Fibroblast of the conjunctiva (primary cell): ENCODE measurements at places on chromosomes 12 and 14.

DNA sequence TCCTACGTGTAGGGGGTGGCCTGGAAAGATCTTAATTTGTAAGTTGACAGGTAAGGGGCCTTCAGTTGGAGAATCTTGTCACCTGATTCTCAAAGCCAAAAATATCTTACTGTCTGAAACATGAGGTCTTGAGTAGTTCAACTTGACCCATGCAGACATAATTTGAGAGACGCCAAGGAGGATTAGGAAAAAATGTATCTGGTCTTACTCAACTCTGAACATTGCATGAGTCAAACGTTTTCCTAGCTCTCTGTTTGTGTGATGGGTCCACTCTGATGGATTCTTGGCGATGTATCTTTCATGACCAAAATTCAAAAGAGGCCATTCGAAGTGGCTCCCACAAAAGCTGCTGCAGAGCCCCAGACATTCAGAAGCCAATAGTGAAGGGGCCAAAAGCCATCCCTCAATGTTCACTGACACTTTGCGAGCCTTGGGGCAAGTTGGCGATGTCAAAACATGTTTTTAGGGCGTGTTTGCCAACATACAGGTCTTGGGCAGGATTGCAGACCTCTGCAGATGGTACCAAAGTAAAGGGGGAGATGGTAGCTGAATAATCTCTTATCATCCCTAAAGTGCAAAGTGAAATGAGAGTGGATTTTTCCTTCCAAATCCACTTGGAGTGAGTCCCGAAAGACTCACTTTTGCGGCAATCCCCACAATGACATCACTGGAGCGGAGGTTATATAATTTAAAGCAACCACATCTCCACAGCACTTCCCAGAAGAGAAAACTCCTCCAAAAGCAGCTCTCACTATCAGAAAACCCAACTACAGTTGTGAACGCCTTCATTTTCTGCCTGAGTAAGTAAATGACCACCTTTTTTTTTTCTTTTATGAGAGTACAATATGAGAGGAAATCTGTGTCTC lies at the start of gene BDKRB1:
Gene BDKRB1, plus strand, starts transcription at position 710 of the 866 bp plus-strand sequence. CDS start 7,473 bp downstream, outside the sequence.
- peak; percentile 78 for DNase-seq

DNA sequence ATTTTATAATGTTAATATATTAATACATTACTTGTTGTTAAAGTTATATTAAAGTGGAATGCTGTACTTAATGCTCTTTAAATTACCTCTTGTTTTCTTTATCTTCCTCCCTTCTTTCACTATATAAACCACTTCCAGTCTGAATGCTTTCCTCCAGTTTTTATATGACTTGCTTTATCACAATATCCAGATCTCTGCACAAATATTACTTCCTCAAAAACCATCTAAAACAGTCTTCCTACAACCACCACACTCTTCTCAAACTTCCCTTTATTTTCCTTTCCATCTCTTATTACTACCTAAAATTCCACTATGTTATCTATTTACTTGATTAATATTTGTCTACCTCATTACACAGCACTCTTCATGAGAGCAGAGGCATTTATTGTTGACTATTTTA lies 956.6 kb downstream of the LRFN5 start:
- DNase-seq = no peak

- DNase-seq = no peak
Measured at GRCh38 chr14:65101631-65102440, 481 bp downstream of the MAX start.

DNA sequence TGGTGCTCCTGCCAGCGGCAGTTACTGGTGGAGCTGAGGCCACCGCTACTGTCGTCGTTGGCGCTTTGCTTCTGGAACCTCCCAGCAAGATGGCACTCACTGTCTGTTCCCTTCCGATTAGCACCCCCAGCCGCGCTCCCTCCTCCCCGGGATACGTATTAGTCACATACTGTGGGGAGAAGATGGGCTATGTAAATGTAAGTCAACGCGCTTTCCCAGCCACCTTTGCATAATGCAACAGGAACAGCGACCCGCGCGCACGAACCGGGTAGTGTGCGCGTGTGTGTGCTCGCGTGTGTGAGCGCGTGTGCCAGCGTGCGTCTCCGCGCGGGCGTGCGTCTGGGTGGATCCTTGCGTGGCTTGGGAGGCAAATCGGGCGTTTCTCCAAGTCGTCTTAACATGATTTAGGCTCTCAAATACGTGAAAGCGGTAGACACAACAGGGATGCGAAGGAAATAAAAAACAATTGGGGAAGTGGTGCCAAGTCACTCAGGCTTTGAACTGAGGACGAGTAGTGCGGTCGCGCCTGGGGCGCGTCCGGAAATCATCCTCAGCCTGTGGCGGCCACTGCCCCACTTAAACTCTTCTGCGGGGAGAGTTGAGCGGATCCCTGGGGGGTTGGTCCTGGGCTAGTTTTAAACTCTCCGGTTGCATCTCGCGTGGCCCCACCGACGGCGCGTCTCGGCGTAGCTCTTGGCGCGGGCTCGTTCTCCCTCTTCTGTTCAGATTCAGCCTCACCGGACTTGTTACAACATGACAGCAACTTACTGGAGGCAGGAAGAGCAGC lies 1.8 kb downstream of the FLRT2 start:
- peak; percentile 75 for DNase-seq

DNA sequence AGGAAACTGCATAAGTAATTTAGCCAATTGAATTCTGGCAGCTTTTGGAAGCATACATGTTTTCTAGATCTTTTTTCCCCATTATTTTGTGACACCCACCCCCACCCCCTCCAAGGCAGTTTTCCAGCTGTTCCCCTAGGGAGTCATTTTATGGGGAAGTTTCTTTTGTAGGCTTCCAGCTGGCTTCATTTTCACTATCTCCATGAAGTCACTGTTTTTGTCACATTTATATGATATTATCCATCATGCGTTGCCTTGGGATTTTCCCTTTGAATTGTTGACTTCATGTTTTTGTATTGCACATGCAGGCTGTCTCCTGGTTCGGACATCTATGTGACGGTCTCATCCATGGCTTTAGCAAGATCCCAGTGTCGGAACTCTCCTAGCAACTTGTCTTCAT lies 233.6 kb upstream of the RGS6 start:
- no peak for DNase-seq

DNA sequence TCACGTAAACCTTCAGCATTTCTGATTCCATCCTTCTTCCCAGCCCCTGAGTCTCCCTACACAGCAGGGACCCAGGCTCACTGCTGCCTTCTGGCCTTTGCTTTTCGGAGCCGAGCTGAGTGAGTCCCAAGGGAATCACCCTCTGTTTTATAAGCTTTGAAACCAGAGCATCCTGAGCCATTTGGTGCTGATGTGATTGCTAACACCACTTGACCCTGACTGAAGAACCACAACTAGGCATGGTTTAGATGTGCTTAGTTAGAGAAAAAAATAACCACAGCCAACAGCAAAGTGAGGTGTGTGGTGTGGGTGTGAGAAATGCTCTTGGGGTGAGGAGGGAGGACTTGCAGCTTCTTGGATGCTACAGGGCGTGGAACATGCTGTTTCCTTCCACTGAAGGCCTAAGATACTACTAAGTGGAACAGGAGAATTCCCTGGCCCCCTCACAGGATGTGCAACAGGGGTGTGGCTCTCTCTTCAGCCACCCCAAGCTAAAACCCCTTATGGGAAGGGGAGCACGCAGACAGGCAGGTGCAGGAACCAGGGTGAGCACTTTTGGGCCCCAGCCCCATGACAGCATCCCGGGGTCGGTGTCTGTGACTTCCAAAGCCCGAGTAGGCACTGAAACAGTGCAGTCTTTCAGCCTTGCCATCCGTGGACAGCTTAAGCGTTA lies at the start of gene TC2N:
Gene TC2N, minus strand, starts transcription at position 221 of the 673 bp plus-strand sequence. CDS start 53,767 bp downstream, outside the sequence.
- DNase-seq = no peak

- DNase-seq = no peak
Measured at GRCh38 chr14:51079085-51079484, 15.8 kb downstream of the TRIM9 start.

- DNase-seq = no peak
Measured at GRCh38 chr12:21631367-21631766, 26.3 kb downstream of the LDHB start.

GRCh38 chr14:51780006-51780692 lies 80.3 kb upstream of the GNG2 start:
- peak; percentile 43 for DNase-seq

DNA sequence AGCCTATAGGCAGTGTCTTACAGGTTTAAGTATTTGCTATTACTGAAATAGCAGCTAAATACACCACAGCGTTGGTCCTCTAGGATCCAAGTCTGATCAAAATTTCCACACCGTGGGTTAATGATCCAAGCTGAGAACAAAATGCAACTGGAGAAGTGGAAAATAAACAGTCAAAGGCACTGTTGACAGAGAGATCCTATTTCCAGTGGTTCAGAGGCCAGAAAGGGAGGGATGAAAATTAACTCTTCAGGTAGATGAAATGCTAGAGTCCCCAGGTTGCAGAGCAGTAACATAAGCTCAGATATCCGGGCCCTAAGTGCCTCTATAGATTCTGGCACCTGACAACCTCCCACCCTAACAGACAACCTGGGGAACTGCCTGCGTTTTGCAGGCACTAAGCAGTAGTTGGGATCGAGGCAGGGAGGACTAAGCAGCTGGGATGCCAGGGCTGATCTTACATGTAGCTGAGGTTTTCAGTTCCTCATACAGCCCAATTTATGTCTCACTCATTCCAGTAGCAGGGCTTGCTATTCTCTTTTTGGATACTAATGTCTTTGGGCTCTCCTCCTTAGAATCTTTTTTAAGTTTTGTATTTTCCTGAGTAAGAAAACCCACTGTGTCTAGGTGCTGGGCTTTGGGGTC lies 42.7 kb upstream of the CRACR2A start:
- DNase-seq = no peak
